ENCODE measurements at places on chromosomes 5 and 9.

GRCh38 chr5:172906436-172906835 lies 52.8 kb upstream of the RPL26L1 start:
- no peak for DNase-seq

GRCh38 chr9:104177003-104177611 lies 83.0 kb downstream of the SMC2 start:
- no peak for DNase-seq

- no peak for DNase-seq
Observed at GRCh38 chr9:109922617-109923470, 142.8 kb downstream of the PALM2AKAP2 start.

DNA sequence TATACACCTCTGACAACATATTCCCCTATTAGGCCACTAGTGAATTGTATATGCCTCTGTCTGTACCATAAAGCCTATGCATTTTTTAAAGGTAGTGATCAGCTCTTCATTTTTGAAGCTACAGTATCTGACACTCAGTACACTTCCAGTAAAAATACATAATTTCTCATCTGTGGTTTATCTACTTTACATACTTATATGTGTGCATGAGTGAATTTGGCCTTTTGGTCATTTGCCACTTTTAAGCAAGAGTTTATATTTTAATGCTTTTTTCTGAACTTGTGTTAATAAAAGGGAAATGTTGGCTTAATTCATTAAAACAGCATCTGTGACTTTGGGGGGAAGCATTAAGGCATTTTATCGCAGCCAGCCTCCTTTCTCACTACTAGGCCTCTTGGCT lies 47.8 kb downstream of the ST8SIA4 start:
- DNase-seq, result no peak

- no peak for DNase-seq
Observed at GRCh38 chr5:97406946-97407676, 224.1 kb upstream of the RIOK2 start.

DNA sequence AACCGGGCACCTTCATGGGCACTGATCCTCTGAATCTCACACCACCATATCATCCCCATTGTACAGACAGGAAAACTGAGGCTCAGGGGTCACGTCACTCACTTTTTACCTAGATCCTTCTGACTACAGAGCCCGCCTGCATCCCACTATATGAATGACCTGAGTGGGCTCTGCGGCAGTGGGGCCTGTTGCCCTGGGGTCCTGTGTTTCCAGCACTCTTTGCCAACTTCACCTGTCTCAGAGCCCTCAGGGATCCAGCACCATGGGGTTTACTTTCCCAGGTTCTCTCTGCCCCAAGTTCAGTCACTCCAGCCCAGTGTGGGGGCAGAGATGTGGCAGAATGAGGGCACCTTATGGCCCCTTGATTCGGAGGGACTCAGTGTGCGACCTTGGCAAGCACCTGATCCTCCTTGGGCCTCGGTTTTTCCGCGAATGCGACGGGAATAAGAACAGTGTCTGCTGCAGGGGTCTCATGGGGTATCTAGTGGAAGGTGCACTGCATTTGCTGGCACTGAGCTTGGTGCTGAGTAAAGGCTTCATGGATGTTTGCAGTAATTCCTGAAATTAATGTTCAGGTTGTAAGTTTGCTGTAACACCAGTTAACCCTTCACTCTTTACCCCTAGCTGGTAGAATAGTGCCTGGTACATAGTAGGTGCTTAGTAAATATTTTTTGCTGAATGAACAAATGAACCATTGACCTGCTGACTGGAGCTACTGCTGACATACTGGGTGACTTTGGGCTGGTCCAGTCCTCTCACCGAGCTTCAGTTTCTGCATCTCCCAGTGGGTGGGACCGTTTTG lies 47.1 kb upstream of the BOD1 start:
- no peak for DNase-seq

DNA sequence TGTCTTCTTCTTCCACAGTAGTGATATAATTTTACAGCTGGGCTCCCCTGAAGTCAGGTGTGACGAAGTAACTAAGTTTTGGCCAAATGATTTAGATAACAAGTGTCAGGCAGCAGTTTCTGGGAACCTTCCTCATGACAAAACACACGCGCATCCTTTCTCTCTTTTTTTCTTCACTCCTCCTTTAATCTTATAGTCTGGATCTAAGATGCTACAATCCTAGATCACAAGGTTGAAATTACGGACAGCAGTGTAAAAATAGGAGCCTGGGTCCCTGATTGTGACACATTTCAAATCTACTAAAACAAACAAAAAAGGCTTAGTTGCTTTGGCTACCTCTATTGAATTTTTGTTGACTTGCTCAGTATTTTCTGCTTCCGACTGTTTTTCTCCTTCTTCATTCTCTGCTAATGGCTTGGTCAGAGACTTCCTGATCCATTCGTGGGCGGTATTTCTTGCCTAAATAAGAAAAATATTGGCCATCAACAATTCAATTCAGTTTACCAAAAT lies 36.1 kb downstream of the FAM114A2 start:
- DNase-seq, result no peak

DNA sequence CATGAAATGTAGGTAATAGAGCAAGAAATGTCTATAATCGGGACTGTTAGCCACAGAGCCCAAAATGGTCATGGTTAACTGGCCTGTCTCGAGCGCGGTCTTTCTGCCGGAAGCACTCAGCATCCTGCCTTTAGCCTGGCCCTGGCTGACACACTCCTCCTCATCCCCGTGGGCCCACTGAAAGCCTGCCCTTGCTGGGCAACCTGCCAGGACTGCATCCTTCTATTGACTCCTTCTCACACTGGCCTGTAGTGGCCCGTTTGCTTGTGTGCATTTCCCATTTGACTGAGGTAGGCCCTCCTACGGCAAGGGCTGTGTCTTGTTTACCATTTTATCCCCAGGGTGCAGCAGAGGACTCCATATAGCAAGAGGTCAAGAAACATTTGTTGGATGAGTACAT lies 215.7 kb downstream of the ATPSCKMT start:
- no peak for DNase-seq

GRCh38 chr5:151345187-151345807 lies 2.1 kb downstream of the SLC36A2 start:
- no peak for DNase-seq

- no peak for DNase-seq
Observed at GRCh38 chr5:102271759-102272158, 24.3 kb downstream of the SLCO4C1 start.

DNA sequence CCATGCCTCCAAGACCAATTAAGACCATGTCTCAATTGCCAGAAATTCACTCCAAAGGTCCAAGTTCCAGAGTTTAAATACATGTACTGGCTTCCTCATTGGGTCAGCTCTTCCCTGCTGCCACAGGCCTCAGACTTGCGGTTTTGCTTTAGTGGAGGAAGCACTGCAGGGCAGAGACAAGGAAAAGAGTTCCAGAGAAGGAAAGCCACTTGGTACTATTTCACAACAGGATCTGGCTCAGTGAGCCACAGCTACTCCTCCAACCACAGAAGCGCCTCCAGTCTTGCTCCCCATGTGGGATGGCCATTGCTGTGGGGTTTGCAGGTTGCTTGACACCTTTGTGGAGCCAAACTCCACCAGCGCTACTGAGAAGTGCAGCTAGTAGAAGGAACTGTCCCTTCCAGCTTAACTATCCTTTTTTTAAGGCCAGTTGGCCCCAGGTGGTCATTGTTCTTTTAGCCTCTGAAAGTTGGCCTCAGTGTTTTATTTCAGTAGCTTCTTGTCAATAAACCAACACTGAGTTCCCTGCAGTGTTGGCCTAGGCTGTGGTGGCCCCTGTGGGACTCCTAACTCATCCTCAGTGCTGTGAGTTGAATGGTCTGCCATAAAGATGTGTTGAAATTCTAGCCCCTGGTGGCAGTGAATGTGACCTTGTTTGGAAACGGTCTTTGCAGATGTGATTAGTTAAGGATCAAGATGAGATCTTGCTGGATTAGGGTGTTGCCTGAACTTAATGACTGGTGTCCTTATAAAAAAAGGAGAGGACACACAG lies 93.7 kb upstream of the DAP start:
- DNase-seq, result no peak

- no peak for DNase-seq
Observed at GRCh38 chr9:122356627-122357026, 14.2 kb upstream of the PTGS1 start.

GRCh38 chr9:8143677-8144076 lies 344.1 kb upstream of the DMAC1 start:
- no peak for DNase-seq

- no peak for DNase-seq
Observed at GRCh38 chr5:72525816-72526215, 18.6 kb upstream of the ZNF366 start.

GRCh38 chr9:126144603-126145456 lies 181.8 kb upstream of the MVB12B start:
- DNase-seq, result no peak

DNA sequence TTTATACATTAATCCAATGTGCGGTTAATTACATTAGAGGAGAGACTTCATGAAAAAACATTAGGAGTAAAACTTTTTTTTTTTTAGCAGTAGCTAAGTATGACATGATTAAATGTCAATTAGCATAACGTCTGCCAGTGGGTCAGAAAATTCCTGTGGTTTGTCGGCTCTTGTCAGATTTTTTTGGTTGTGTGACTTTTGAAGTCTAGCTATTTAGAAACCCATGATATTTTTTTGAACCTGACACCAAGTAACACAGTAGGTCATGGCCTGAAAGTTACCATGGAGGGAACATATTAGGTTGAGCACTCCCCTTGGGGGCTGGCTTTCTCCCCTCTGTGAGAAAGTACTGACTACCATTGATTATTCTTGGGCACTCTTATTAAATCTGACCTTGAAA lies 84.8 kb upstream of the ALDH1A1 start:
- DNase-seq, result no peak

DNA sequence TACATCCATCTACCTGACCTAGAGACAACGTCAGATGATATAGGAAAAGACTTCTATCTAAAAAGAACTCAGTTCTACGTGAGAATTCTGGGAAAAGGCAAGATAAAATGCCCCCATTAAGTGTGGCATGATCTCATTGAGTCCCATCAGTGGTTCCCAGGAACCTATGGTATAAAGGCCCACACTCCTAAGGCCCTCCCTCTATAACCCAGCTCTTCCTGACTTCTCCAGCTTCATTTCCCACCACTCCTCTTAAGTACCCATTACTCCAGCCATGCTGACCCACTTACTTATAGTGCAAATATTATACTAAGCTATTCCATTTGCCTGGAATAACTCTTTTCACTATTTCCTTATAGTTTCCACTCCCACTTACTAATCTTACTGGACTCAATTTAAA lies 95.4 kb upstream of the NR5A1 start:
- DNase-seq, result no peak

DNA sequence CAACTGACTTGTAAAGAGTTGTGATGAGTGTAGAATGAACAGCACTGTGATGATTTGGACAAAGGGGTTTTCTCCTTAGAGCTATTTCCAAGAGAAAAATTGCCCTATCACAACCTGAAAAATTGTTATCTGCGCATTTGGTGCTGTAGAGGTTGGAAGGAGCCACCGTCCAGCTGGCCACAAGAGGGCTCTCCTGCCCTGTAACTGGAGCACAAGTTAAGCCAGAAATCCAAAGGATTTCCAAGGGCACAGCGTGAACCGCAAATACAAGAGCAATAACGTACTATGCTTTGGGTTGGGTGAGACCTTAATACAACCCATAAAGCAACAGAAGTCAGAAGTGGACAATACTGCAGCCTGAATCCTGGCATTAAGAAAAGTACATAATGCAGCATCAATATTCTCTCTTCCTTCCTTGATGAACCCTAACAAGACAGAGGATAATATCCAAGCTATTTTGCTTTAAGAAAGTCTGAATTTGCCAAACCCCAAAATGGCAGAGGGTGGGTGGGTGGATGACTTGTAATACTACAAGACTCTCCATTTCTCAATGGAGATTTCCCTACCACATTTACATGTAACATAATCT lies 56.8 kb upstream of the SMIM32 start:
- no peak for DNase-seq

DNA sequence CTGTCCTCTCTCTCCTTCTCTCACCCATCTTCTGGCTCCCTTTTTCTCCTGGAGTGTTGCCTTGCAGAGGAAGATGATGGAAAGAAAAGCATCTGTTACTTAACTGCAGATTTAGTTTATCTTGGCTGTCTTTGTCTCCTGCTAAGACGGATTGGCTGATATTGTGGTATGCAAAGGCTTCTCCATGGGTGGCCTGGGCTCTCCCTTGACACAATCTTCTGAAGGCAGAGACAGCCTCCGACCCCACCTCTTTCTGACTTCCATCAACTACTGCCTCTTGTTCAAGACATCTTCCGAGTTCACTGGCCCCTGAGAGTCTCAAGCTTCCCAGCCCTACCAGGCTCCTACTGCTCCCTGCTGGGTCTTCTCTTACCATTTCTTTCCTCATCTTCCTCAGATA lies 403.7 kb downstream of the LRRC70 start:
- no peak for DNase-seq

DNA sequence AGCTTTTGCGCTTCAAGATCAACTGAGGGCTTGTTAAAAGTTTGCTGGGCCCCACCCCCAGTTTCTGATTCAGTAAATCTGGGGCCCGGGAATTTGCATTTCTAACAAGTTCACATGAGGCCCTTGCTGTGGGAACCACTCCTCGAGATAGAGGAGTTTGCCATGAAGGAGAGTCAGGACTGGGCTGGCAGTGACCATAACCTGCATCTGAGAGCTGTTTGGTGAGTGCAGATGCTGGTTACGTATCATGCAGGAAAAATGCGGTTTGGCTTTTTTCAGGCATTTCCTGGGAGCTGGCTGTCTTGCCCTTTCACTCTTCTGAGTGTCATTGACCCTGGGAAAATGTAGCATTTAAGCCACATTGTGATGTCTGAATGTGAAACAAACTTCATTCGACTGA lies 9.4 kb upstream of the ANGPTL2 start:
- no peak for DNase-seq

DNA sequence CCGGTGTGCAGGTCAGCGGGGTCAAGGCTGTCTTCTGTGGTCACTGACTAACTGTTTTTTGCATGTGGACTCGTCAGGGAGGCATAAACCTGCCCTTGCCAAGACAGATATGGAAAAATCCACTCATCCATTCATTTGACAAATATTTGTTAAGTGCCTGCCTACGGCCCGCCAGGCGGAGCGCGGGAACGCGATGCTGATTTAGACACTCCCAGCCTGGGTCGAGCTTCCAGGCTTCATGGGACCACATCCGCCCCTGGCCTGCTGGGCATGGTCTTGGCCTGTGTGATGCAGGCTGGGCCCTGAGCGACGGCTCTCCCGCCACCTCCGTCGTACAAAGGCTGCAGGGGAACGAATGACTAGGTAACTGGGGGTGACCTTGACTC lies 18.1 kb downstream of the MYMK start:
- DNase-seq, result no peak

- no peak for DNase-seq
Observed at GRCh38 chr5:79847561-79847960, 143.5 kb downstream of the MTX3 start.

- DNase-seq, result no peak
Observed at GRCh38 chr9:19922476-19923118, 133.8 kb upstream of the SLC24A2 start.

- DNase-seq, result no peak
Observed at GRCh38 chr9:124330011-124330697, 72.4 kb downstream of the NEK6 start.

- DNase-seq, result peak; percentile 64
Observed at GRCh38 chr9:76576344-76576743, 117.4 kb downstream of the GCNT1 start.

Measured in CD4-positive, alpha-beta T cell treated with Interleukin-21 for 1 hour (primary cell).